Activated CD4-positive, CD25-positive, alpha-beta regulatory T cell treated with anti-CD3 and anti-CD28 coated beads, Interleukin-2, amount 50 U/mL, for 72 hours (primary cell): ENCODE measurements at places on chromosomes 6 and 20.

- no peak for DNase-seq
Measured at GRCh38 chr6:14153228-14153627, 35.7 kb downstream of the CD83 start.

DNA sequence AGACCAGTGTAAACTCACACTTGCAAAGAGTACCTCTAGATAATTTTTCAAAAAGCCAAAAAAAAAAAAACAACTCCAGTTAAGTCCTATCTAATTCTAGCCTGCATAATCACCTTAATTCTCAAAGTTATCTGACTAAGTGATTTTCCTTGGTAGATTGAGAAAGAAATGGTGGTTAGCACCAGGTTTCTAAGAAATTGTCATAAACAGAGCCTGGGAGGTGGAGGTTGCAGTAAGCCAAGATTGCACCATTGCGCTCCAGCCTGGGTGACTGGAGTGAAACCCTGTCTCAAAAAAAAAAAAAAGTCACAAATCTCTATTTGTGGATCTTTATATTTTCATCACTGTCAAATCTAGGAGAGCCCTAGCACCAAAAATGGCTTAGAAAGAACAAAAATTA is 8.9 kb downstream of the FBXO5 start:
- no peak for DNase-seq

DNA sequence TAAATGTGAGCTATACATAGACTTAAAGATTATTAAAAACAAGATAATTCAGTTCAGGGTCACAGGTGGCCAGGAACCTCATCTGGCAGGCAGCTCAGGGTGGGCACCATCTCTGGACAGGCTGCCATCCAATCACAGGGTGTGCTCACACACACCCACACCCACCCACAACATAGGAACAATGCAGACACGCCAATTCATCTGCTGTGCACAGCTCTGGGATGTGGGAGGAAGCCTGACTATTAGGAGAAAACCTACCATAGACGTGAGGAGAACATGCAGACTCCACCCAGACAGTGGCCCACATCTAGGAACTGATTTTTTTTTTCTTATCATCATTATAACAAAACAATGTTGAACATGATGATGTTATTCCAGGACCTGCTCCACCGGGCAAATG is 286.7 kb downstream of the PRL start:
- DNase-seq: no peak

GRCh38 chr20:45343532-45344167 is 4.6 kb downstream of the SDC4 start:
- DNase-seq: no peak

- DNase-seq: no peak
Measured at GRCh38 chr6:26502626-26503025, 2.5 kb downstream of the BTN1A1 start.

DNA sequence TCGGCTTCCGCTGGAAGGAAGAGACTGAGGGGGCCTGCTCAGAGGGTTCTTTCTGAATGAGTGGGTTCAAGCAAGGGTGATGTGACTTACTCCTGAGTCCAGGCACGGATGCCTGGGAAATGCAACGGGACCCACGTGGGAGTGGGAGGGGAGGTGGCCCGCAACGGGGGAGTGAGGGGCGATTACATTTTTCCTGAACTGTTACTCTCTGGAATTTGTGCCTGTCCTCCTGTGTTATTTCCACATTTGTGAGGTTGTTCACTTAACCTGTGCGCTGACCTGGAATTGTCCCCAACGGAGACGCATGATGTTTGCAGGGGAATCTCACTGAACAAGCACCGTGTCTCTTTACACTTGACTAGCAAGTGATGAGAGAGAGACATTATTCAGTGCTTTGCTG is 209.4 kb downstream of the CDH4 start:
- DNase-seq: no peak

DNA sequence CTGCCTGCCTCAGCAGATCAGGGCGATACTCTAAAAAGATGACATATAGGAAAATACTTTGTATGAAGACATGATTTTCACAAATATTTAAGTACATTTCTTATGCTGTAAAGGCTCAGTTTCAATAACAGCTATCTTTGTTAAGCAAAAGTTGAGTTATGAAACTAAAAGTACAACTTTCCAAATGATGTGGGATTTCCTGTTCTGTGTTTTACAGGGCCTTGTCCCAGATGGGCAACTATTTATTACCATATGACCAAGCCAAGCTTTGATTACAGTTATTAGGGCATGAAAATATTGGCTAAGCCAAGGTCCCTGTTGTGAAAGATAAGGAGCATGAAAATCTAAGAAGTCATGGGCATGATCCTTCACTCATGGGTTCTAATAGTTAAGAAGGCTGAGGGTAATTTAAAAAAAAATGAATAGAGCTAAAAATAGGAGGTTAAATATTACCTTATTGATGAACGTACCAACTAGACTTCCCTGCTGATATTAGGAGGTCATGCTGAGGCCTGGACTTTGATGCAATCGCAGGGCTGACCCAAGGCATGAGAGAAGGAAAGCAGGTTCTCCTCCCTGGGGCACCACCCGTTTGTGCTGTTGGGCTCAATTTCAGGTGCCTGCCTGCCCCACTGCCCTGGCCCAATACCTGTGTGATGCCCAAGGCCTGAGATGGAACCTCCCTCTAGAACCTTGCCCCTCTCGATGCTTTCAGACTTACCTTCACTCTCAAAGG is 294.4 kb upstream of the PRDM1 start:
- no peak for DNase-seq

DNA sequence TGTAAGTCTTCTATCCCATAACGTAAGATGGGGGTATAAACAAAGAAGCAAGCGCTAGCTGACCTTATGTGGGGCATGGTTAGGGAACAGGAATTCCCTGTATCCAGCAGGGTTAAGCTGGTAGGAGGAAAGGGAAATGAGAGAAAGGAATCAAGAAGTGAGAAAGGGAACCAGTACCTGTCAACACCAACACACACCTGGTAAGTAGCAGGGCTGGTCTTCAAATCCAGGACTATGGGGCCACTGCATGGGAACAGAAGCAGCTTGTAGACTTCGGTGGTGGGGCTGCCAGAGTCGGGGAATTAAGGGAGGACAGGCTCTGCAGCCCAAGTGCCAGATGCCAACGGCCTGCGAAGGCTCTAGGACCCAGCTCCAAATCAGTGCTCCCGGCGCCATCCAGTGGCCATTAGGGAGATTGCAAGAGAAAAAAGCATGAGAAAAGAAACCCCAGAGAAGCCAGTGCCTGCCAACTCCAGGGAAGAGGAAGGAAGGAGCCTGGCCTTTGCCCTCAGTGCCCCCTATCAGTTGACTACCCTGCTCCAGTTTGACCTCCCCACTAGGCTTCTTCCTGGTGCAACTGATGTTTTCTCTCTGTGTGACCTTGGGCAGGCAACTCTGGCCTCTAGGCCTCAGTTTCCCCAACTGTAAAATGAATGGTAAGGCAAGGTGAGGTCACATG is 15.8 kb upstream of the RBPJL start:
- DNase-seq: peak; percentile 67

DNA sequence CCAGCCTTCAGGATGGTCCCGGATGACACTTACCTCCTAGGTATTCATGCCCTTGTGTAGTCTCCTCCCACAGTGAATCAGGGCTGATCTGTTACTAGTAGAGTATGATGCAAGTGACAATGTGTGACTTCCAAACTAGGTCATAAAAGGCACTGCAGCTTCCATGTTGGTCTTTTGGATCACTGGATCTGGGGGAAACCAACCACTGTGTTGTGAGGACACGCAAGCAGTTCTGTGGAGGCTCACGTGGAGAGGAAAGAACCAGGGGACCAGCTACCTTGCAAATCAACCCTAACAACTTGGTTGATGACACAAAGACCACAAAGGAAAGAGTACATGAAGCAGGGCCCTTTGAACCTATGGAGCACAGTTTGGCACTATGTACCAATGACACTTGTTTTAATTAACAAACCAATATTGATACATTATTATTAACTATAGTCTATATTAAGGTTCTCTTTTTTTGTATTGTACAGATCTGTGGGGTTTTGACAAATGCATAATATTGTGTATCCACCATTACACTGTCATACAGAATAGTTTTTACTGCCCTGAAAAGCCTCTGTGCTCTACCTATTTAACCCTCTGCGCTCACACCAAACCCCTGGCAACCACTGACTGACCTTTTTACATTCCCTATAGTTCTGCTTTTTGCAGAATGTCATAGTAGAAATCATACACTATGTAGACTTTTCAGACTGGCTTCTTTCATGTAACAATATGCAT is 16.3 kb upstream of the SDCBP2 start:
- DNase-seq: no peak

- peak; percentile 48 for DNase-seq
Measured at GRCh38 chr6:89117211-89118108, at the start of gene SRSF12. Gene SRSF12, minus strand, starts transcription at chr6:89118071. Its CDS starts 184 bp downstream, at chr6:89117887.

DNA sequence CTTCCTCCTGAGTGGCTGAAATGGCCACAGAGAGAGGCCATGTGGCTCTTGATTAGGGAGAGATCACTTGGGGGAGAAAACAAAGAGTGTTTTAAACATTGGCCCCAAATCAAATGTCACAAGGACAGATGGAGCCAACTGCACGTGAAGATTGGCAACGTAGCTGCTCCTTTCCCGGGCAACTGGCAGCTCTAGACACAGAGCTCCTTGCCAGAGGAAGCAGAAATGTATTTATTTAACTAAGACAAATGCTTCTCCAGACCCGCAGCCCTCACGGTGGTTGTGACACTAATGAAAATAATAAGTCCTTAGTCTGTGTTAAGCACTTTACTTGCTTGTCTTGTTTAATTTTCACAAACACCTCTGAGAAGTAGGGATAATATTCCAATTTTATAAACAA is 49.6 kb upstream of the DSN1 start:
- DNase-seq: no peak

GRCh38 chr6:91149956-91150705 is 563.3 kb upstream of the MAP3K7 start:
- DNase-seq: no peak

DNA sequence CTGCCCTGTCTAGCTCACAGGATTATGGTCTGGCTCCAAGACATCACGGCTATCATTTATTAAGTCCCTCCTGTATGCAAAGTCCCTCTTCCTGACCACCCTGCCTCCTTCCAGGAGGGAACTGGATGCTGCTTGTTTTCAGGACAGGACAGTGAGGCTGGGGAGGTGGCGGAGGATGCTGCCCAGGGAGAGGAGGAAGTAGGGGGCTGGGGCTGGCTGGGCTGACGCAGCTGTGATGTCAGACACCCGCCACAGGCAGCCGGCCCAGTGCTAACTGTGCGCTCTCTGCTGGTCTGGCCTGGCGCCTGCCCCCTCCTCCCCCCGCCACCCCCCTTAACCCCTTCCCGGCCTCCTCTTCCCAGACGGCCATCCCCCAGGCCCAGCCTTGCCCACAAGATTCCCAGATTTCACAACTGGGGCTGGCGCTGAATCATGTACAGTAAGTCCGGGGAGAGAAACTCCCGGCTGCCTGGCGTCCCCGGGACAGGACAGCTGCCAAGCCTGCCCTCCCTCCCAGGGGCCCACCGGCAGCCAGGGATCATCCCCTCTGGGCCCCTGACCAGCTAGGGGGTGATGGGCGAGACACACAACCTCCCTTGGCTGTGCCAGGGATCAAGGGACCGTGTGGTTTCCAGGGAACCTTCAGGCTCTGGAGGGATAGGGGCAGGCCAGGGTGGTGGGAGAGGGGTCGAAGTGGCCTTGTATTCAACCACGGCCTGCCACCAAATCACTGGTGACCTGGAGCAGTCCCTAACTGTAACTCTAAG is 118.1 kb downstream of the CEBPB start:
- DNase-seq: no peak

GRCh38 chr6:119647309-119647708 is 297.7 kb upstream of the MAN1A1 start:
- DNase-seq: no peak

GRCh38 chr6:63635588-63636517 is at the start of gene PHF3:
Gene PHF3, plus strand, starts transcription at chr6:63635802. Its CDS starts 10,750 bp downstream, at chr6:63646552.
- peak; percentile 89 for DNase-seq

DNA sequence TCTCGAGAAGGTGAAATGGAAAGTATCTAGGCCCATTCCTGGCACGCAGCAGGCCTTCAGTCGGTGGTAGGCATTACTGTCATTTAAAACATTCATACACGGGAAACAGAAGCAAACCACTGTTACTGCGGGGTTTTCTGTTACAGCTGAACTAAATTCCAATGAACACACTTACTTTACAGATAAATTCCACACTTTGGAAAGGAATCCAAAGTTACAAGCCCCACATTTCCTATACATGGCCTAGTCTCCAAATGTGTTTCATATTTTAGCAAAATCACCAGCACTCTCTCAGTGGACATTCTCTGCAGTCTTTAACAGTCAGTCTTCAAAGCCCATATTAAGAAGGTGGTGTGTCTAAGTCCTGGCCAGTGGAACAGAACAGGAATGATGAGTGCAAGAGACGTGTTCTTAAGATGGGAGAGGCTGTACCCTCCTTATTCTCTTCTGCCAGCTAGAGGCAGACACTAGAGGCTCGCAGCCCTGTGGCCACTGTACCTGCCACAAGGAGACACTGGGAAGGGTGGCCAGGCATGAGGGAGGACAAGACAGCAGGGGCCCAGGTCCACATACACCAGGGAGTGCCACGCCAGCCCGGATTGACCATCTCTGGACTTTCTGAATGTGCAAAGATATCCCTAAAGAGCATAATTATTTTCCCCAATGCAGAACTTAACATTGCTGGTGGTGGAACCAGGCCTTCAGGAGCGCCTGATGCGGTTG is 76.4 kb downstream of the CDC5L start:
- DNase-seq: no peak

DNA sequence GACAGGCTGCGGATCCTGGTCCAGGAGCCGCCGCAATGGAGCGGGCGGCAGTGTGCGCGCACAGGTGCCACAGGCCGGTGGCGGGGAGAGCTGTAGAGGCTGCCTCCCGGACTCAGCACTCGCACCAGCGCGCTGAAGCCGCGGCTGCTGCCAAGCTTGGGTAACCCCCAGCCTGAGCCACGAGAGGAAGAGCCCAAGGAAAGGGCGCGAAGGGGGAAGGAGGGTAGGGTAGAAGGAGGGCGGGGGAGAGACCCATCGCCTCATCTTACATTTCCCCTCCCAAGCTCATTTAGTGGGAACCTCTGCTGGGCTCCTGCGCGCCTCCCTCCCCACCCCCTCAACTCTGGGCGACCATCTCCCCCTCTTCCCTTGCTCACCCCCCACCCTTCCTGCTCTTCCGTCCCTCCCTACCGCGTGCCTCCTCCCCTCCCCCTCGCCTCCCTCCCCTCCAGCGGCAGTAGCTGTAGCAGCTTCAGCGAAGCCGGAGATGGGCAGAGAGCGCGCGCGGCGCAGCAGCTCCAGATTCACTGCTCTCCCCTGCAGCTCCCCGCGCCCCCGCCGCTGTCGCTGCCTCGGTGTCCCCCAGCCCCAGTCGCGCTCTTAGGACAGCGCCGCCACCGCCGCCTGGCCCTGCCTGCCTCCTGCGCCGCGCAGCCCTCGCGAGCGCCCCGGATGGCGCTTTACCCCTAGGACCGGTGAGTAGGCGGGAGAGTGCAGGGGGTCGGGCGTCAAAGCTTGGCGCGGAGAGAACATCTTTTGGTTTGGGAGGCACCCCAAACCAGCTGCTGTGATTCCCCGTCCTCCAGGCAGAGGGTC is at the start of gene FUT9:
Gene FUT9 (plus strand): TSS at position 457 of the 816 bp plus-strand sequence. CDS start 187,182 bp downstream, outside the sequence.
- DNase-seq: no peak

DNA sequence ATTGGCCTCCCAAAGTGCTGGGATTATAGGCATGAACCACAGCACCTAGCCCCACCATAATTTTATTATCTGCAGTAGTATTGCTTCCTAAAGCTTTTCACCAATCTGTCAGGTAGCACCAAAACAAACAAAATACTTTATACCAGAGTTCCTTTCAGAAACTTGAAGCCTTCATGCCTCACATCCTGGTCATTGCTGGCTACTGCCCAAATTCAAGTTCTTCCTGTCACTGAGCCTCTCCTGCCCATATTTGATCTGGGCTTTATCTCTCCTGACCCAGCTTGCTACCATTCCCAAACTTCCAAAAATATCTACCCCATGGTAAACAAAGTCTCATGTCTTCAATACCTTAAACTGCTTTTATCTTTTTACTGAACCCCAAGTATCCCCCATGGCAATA is 34.9 kb upstream of the DST start:
- no peak for DNase-seq

GRCh38 chr6:157560691-157561413 is 179.9 kb downstream of the ZDHHC14 start:
- DNase-seq: no peak
